Airway epithelial cell (primary cell): ENCODE measurements at places on chromosomes 16 and 17. TPM values are rescaled to one million over a fixed set of nuclear protein-coding genes. Genes with fewer than 3 reads are reported as not detected.

Gene CCDC92B
- 0.07 TPM in 1 of 2 replicates, not detected in the other for total RNA-seq

Gene NLRP1
- 11.2 and 13.6 TPM in 2 replicates for total RNA-seq

Gene SPATA32
- total RNA-seq = not detected in 2 replicates

Gene ZMYND15
- 0.28 TPM in 1 of 2 replicates, not detected in the other for total RNA-seq
